OCI-LY7 (cell line): ENCODE measurements at places on chromosomes 13 and 19. TPM values are rescaled to one million over a fixed set of nuclear protein-coding genes. Genes with fewer than 3 reads are reported as not detected.
A peak's percentile ranks its signal among the peaks of the same experiment; 100 is the strongest.

GRCh38 chr19:40398417-40399131 lies 8.6 kb upstream of the HIPK4 start:
- peak; percentile 67 for DNase-seq

DNA sequence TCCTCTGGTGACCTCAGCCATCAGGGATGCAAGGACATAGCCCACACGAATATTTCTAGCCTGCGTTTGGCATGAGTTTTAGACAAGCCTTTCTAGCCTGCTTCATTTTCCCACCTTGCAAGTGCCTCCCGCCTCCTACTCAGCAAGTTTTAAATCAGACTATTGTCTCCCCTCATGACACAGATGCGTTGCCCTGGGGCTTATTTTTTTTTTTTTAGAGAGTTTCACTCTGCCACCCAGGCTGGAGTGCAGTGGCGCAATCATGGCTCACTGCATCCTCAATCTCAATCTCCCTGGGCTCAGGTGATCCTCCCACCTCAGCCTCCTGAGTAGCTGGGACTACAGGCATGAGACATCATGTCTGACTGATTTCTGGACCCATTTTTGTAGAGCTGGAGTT lies 14.6 kb downstream of the GJB2 start:
- DNase-seq = no peak

DNA sequence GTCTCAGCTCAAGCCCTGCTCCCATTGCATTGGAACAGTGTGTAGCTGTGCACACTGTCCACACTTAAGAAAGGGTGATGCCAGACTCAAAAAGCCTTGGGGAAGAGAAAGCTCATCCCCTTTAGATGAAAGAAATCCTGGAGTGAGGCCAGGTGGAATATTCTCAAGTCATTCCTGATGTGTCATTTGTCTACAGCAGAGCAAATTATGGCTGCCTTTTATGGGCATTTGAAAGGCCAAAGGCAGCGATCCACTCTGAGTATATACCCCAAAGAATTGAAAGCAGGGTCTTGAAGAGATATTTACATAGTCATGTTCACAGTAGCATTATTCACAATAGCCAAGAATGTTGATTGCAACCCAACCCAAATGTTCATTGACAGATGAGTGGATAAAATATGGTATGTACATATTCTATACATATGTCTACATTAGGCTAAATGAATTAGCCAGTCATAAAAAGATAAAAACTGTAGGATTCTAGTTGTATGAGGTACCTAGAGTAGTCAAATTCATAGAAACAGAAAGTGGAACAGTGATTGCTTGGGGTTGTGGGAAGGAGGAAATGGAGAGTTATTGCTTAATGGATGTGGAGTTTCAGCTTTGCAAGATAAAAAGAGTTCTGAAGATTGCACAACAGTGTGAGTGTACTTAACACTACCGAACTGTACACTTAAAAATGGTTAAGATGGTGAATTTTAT lies 214.9 kb downstream of the KCNRG start:
- no peak for DNase-seq

- DNase-seq = no peak
Observed at GRCh38 chr13:40272776-40273139, 393.7 kb downstream of the FOXO1 start.

DNA sequence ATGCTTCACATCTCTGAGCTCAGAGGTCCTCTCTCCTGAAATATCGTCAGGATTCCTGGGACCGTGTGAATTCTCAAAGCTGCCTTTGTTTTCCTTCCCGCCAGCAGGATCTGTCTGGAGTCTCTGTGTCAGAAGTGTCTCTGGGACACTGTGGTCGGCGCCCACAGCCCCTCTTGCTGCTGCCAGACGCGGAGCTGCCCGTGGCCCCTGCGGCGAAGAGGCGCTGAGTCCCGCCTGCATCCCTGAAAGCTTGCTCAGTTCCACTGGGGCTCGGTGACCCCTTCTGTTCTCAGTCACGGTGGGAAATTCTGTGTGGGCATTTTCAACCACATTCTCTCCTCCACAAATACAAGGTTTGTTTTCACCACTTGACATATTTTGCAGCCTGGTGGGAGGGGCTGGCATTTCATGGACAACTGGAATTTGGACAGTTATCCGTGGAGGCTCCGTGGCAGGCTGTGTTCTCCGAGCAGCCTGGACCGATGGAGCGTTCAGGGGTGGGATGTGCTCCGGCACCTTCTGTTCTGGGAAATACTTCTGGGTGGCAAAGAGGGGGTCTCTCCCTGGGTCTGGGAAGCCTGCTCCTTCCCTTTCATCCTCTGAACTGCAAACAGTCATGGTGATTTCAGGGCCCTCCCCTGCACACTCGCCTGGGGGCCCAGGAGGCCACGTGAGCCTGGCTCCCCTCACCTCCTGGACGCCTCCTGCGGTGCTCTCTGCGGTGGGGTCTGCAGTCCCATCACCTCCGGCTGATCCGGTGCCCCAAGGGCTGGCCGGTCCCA lies 42.6 kb upstream of the GRTP1 start:
- DNase-seq = no peak

- no peak for DNase-seq
Observed at GRCh38 chr19:34155686-34156085, 16.6 kb upstream of the LSM14A start.

DNA sequence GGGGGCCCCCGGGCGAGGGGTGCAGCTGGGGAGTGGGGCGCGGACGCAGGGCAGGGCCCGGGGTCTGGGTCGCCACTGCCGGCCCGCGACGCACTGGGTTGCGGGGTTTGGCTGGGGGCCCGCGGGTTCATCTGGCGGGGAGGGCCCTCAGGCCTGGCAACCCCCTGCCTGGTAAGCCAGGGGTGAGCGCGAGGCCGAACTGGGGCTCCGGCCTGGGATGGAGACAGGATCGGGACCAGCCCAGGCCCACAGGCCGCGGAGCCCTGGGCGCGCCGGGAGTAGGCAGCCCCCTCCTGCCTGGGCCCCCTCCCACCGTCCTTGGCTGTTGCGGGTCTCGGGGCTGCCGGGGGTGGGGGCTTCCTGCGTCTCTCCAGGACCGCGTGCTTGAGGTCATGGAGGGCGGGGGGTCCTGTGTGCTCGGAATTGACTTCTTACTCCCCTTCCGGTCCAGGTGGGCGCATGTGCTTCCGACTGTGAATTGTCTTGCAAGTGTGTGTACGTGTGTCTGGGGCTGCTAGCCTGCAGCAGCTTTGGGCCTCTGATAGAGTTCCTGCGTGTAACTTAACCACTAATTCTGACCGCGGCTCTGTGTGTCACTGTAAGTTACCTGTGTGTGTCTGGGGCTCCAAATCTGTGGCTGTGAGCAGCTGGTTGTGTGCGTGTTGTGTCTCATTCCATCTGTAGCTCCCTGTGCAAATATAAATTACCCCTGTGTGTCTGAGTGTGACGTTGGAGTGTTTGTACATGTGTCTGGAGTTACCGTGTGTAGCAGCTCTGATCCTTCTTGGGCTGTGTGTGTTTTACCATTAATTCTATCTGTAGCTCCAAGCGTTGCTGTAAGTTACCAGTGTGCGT lies 751 bp downstream of the GRAMD1A start:
- peak; percentile 89 for DNase-seq

Gene KLK1
- total RNA-seq = 3.4 and 5.1 TPM in 2 replicates

- peak; percentile 87 for DNase-seq
Observed at GRCh38 chr19:47227352-47228167, 3.4 kb downstream of the BBC3 start.

DNA sequence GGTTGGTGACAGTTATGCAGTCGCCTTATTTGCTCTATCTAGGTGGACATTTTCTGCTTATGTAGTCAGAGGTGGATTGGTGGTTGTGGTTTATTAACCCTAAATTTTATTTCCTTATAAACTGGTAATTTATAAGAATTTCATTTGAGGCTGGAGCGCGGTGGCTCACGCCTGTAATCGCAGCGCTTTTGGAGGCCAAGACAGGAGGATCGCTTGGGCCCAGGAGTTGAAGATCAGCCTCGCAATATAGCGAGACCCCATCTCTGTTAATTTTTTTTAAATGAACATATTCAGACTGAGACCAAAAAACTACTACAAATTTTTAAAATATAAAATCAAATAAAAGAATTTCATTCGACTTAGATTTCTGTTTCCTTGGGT lies 810 bp downstream of the ZNF627 start:
- DNase-seq = no peak

Gene GATAD2A
- total RNA-seq = 126 and 156 TPM in 2 replicates

DNA sequence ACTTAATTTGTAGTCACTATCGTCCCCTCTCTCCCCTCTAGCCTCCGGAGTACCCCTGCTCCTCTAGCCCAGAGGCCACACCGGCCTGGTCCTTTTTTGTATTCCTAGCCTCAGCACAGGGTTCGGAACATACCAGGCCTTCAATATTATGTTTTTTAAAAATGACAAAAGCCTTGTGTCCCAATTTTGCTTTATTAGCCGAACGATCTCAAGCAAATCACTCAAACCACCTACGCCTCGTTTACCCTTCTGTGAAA lies 463 bp upstream of the POMP start:
- DNase-seq = no peak

Gene GFY
- not detected in 2 replicates for total RNA-seq

GRCh38 chr13:79710376-79710775 lies 229.4 kb downstream of the NDFIP2 start:
- DNase-seq = no peak

GRCh38 chr13:27005556-27005955 lies 166.1 kb downstream of the USP12 start:
- no peak for DNase-seq

Gene PNPLA6
- 92.4 and 93.0 TPM in 2 replicates for total RNA-seq

Gene PRKACA
- 62.0 and 63.7 TPM in 2 replicates for total RNA-seq

- DNase-seq = no peak
Observed at GRCh38 chr13:74620308-74620707, 486.1 kb upstream of the KLF12 start.

Gene LDLR
- total RNA-seq = 99.1 and 101 TPM in 2 replicates

GRCh38 chr19:49117677-49118564 lies 1.0 kb downstream of the C19orf73 start:
- DNase-seq = peak; percentile 15

GRCh38 chr19:19345232-19345631 lies 24.6 kb downstream of the MAU2 start:
- DNase-seq = no peak

GRCh38 chr19:13252569-13253335 lies 102.5 kb downstream of the IER2 start:
- no peak for DNase-seq

DNA sequence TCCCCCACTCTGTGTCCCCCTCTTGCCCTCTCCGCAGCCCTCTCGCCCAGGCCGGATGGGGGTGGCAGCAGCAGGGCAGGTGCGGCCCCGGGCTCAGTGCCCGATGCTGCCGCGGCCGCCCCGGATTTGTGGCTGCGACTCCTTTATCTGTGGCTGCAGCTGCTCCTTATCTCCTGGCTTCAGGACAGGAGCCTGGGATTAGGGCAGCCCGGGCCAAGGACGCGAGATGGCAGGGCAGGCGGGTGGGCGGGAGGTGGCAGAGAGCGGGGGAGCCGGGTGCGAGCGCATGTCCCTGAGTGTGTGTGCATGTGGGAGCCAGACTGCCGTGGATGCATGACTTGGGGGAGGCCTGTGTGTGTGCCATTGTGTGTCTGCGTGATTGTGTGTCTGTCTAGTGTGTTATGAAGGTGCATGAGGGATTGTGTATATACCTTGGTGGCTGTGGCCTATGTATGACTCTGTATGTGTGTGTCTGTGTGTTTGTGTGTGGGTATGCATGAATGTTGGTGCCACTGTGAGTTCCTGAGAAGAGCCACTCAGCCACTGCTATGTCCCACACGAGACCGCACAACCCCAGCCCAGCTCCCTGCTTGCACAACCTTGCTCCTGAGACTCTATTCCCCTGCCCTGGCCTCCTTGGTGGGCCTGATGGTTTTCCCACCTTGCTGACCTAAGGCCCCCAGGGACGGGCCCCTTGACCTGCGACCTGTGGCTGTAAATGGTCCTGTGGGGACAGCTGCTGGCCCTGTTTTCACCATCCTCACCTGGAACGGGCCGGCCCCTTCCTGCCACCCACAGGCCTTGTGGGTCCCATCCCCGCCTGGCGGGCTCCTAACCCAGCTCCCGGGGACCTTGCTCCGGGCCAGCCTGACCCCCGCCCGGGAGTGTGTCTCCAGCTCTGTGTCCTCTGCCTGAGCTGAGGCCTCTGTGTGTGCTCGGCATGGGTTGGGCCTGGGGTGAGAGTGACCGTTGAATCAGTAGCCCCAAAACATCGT lies 5.3 kb upstream of the NRTN start:
- no peak for DNase-seq

DNA sequence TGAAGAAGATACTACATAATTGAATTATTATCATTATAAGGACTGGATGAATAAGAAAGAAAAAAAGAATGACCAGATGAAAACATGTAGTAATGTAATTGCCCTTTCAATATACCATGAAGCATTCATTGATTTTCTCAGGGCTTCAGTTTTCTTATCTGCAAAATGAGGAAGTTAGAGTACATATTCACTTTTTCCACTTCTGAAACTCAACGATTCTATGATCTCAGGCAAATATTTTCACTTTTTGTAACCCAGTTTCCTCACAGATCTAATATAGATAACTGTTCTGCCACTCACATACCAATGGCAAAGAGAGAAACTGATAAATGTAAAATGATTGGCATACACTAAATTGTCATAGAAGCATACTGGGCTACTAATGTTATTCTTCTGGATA lies 856.6 kb upstream of the KLHL1 start:
- DNase-seq = no peak

Gene APOE
- 1.1 and 1.8 TPM in 2 replicates for total RNA-seq

DNA sequence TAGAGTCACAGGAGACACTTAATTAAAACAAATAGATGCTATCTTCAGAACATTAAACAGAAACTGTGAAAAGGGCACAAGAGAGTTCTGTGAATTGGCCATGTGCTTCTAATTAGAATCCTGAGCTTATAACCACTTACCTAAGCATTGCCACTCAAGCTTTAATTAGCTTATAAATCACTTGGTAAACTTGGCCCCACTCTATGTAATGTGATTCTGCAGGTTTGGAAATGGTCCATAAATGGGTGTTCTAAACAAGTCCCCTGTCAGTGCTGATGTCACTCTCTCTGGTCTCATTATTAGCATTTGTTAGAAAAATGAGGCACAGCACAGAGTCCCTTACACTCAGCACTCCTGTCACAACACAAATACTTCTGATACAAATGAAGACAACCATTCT lies 18.0 kb downstream of the ZNF91 start:
- DNase-seq = no peak

GRCh38 chr19:13097463-13098258 lies 5.0 kb downstream of the LYL1 start:
- no peak for DNase-seq

Gene SMIM44
- not detected in 2 replicates for total RNA-seq

Gene MISP
- total RNA-seq = 0.23 TPM in 1 of 2 replicates, not detected in the other

GRCh38 chr13:46621133-46621532 lies 68.2 kb downstream of the LRCH1 start:
- DNase-seq = no peak

DNA sequence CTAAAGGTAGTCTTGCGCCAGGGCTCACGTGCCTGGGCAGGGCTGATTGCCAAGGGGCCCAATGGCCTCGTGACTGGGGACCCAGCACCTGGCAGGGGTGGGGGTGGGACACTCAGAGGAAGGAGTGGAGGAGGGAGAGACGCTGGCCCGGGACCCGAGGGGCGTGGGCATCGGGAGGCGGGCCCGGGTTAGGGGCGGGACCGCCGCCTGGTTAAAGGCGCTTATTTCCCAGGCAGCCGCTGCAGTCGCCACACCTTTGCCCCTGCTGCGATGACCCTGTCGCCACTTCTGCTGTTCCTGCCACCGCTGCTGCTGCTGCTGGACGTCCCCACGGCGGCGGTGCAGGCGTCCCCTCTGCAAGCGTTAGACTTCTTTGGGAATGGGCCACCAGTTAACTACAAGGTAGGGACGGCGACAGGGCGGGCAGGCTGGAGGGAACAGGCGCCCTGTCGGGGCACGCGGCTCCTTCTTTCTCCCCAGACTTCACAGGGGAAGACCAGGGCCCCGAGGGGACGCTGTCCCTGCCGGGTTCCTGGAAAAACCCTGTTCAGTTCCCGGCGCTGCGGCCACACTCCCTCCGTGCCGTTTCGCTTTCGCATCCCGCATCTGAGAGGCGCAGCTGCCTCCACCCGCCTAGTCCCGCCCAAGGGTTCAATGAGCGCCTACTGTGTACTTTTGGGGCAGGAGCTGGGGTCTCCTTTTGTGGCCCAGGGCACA lies at the start of gene IFI30:
TSS of gene IFI30 (plus strand) at position 242 of the 717 bp plus-strand sequence. CDS start at position 271, 29 bp downstream.
- DNase-seq = peak; percentile 90
